ENCODE measurements at places on chromosomes 11 and 22. TPM values are rescaled to one million over a fixed set of nuclear protein-coding genes. Genes with fewer than 3 reads are reported as not detected.

The NPTXR gene
- total RNA-seq, result 0.12 TPM

GRCh38 chr11:61962213-61963015, 5.0 kb downstream of the FTH1 start:
- DNase-seq, result peak; percentile 38

The HEPACAM gene
- not detected for total RNA-seq

DNA sequence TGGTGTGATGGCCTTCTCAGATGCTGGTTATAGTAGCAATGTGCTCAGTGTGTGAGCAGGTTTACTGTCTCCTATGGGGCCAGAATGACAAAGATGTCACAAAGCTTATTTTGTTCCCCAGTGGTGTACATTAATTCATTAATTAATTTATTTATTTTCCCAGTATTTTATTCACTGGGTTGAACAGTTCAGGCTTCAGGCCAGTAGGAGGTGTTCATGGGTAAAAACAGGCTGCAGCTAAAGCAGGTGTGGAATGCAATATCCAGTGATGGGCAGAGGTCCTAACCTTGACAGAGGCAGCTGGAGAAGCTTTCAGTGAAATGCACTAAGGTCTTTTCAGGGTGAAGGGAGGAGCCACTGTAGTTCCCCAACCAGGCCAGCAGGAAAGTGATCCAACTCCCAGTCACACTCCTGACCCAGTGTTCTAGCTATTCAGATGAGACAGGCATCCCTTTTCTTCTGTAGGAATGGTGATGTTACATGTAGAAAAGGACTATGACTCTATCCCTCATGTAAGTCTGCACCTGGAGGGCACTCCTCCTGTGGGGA, 7.8 kb upstream of the FANCF start:
- no peak for DNase-seq

DNA sequence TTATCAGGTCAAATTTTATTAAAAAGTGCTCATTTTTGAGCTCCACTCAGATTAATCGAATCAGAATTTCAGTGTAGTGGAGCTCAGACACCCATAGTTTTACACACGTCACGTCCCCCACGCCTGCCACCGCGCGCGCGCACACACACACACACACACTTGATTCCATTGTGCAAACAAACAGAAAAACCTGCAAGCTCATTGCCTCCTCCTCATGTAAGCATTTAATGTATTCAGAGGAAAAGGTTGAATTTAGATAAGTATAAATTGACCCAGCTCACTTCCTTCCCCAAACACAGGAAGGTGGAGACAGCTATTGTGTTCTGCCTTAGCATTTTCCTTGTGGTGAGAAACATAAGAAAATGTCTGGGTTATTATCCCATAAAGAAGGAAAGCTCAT, 336.7 kb downstream of the LUZP2 start:
- no peak for DNase-seq

- peak; percentile 78 for DNase-seq
These were observed 1.0 kb downstream of the ANKRD42 start for GRCh38 chr11:83194281-83195142.

GRCh38 chr11:124842305-124842704, 22.9 kb upstream of the ROBO3 start:
- DNase-seq, result no peak

- DNase-seq, result no peak
These were observed 304.1 kb upstream of the PITPNB start for GRCh38 chr22:28222976-28223745.

DNA sequence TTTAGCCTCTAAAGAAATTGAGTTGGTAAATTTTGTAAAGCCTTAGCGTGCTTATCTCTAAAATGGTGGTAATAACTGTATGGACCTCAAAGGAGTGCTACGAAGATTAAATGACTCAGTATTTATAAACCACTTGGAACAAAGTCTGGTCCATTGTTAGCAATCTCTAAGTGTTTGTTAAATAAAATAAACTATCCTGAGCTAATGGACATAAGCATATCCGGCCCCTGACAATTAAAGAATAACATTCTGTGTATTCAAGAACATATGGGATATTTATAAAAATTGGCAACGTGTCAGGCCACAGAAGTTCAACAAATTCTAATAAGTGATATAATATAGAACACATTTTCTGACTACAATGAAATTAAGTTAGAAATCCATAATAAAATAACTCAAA, 71.0 kb downstream of the MYEOV start:
- DNase-seq, result peak; percentile 30

- DNase-seq, result no peak
These were observed 113.9 kb downstream of the BCR start for GRCh38 chr22:23294221-23294620.

GRCh38 chr22:27776650-27776958, 25.0 kb downstream of the MN1 start:
- no peak for DNase-seq

The ZBTB16 gene
- not detected for total RNA-seq

The DRICH1 gene
- total RNA-seq, result not detected

Data from RPMI7951 (cell line).